ENCODE measurements at places on chromosomes 5 and 9.

- DNase-seq = no peak
Measured at GRCh38 chr5:169433221-169433651, 132.3 kb upstream of the SLIT3 start.

- DNase-seq = no peak
Measured at GRCh38 chr5:71747182-71747581, 28.1 kb downstream of the CARTPT start.

GRCh38 chr9:91150998-91151717 lies 210.6 kb downstream of the AUH start:
- no peak for DNase-seq

DNA sequence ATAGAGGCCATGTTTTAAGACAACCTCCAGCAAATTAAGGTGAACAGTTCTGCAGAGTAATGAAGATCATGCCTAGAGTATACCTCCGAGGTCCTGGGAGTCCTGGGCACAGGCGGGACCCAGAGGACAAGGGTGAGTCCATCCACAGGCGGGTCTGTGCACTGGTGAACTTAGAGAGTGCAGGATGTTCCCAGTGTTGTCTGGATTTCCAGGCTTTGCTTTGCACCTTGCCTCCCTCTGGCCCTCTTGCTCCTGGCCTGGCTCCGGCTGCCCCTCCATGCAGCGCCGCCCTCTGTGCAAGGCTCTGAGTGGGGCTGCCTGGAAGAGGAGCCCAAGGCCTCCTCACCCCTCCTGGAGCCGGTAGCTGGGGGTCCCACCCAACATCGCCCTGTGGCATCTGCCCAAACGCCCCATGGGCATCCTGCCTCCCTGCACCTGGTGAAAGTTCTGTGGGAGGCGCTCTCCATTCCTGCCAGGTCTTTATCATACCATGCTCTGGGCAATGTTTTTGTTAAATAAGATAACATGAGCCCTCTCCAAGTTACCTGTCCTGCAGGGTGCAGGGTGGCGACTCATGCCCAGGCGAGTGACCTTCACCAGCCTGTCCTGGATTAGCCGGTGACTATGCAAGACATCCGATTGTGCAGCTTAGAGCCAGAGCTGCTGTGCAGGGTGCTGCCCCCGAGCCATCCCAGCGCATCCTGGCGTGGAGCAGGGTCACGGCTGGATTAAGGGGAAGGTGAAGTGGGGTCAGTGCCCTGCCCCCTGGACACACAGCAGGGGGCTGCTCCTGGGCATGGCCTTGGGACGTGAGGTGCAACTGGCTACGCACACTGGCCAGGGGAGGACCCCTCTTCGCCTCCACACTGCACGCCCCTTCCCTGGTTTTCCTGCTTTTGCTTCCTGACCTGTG lies 41.3 kb upstream of the LPCAT1 start:
- no peak for DNase-seq

DNA sequence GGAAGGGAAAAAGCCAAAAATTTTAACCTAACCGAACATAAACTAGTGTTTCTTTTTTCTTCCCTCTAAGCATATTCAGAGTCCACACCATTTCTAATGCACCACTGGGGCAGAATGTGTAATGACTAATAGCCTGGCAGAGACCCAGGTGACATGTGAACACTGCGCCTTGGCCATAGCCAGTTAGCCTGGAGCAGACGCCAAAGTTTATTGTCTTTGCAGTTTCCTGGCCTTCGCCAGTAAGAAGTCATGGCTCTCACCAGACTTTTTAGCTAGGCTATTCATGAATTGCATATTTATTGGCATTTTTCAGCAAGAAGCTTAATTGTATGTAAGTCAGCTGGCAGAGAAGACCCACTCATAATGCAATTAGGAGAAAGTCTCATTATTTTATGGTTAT lies 182.8 kb upstream of the SLC27A6 start:
- DNase-seq = no peak

DNA sequence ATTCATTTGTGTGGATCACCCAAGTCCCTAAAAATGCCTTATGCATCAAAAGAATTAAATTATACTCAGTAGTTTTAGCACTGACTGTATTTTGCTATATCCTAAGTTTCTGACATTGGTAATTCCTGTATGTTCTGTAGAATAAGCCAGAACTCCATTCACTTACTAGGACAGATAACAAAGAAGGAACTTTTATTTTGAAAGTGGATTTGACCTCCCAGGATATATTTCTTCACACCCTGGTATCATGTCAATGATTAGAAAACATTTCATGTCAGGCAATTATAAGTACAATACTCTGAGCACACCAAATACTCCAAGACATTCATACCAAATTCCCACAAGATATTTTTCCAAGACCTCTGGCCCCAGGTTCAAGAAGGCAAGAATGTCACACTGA lies 28.7 kb upstream of the MYOT start:
- no peak for DNase-seq

GRCh38 chr5:38843665-38844064 lies 2.1 kb upstream of the OSMR start:
- no peak for DNase-seq

- DNase-seq = no peak
Measured at GRCh38 chr9:93064392-93065134, 6.1 kb downstream of the SUSD3 start.

DNA sequence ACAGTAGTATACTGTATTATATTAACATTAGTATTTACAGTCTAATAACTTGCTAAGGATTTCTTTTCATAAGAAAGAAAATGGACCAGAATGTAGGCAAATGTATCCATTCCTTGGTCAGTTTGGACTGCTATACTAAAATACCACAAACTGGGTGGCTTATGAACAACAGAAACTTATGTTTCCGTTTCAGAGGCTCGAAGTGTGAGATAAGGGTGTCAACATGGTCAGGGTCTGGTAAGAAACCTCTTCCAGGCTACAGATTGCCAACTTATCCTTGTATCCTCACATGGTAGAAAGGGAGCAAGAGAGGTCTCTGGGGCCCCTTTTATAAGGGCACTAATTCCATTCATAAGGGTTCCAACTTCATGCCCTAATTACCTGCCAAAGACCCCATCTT lies 9.2 kb upstream of the ESM1 start:
- no peak for DNase-seq

- DNase-seq = no peak
Measured at GRCh38 chr5:67643536-67643935, 446.9 kb upstream of the CD180 start.

- no peak for DNase-seq
Measured at GRCh38 chr5:62315376-62316175, 9.6 kb downstream of the KIF2A start.

GRCh38 chr5:14872070-14872989 lies 752 bp upstream of the ANKH start:
- peak; percentile 55 for DNase-seq

- DNase-seq = no peak
Measured at GRCh38 chr9:134884492-134884891, 3.9 kb downstream of the FCN2 start.

- no peak for DNase-seq
Measured at GRCh38 chr9:18976221-18976708, 56.7 kb downstream of the SAXO1 start.

GRCh38 chr9:99962680-99963261 lies 56.3 kb downstream of the STX17 start:
- DNase-seq = no peak

DNA sequence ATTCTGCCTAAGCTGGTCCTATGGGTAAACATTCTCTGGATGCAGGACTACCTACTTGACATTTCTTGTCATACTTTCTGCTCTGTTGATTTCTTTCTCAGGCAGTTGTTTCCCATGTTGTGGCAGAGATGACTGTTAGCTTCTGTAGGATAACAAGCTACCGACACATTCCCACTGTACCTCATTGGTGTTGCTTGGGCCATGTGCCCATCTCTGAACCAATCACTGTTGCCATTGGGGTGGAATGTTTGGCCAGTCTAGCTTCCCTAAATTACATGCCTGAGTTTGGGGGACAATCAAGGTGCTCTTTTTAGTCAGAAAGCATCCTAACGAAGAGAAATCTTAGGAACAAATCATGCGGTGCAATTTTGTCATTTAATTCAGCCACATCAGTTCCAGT lies 212.0 kb downstream of the KDM4C start:
- no peak for DNase-seq

- DNase-seq = no peak
Measured at GRCh38 chr5:118303296-118303695, 685.1 kb downstream of the DTWD2 start.

- no peak for DNase-seq
Measured at GRCh38 chr9:17480966-17481365, 97.9 kb upstream of the SH3GL2 start.

DNA sequence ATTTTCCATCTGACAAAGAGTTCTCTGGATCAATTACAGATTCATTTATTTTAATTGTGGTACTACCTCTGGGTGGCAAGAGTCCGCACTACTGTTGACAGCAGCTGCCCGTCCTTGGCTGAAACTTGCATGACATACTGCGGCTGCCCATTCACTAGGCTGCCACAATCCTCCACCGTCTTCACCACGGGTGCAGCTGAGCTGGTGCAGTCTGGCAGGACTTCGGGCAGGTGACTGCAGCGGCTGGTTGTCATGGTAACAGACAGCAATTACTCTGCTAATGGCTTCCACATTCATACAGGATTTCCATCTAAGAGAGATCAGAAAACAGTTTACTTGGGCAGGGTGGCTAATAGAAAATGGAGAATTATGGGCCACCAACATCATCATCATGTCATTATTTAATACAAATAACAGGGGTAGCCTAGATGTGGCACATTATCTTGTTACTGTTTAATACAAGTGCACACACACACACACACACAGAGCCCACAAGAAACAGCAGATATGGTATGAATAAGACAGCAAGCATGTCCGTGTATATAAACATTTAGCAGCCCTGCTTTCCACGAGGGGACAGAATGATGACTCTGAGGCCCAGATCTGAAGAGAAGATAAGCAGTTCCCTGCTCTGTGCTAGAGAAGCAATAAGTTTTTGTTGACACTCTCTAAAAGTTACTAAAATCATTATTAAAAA lies 112.3 kb downstream of the MARCHF3 start:
- peak; percentile 99 for DNase-seq

DNA sequence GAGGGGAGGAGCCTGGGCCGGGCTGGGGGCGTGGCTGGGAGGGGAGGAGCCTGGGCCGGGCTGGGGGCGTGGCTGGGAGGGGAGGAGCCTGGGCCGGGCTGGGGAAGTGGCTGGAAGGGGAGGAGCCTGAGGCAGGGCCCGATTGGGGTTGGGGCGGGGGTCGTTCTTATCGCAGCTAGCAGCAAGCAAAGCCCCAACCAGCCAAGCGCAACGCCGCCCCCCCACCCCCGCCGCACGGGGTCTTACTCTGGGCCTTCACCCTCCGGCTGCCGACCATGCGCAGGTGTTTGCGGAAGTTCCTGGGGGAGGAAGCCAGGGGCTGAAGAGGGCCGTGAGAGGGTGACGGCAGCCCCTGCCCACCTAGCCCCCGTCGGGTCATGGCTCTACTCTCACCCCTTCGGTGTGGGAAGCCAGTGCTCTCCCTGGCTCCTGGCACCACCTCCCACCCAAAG lies 5.0 kb downstream of the NSMF start:
- DNase-seq = no peak

DNA sequence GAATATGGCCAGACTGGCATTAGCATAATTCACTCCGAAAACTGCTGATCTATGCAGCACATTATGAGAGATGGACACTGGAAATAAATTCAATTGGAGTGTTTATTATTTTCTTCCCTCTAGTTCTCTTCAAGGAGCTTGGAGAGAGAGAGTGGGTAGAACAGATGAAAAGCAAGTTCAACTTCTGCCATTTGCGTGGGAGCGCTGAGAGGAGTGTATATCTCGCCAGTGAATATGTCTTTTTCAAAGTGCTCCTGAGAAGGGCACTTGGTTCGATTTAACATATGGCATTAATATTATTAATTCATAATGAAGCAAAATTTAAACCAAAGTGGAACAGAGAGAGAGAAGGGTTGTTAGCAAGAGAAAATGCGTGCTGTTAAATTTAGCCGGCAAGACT lies 214.4 kb downstream of the DAB2IP start:
- DNase-seq = no peak

DNA sequence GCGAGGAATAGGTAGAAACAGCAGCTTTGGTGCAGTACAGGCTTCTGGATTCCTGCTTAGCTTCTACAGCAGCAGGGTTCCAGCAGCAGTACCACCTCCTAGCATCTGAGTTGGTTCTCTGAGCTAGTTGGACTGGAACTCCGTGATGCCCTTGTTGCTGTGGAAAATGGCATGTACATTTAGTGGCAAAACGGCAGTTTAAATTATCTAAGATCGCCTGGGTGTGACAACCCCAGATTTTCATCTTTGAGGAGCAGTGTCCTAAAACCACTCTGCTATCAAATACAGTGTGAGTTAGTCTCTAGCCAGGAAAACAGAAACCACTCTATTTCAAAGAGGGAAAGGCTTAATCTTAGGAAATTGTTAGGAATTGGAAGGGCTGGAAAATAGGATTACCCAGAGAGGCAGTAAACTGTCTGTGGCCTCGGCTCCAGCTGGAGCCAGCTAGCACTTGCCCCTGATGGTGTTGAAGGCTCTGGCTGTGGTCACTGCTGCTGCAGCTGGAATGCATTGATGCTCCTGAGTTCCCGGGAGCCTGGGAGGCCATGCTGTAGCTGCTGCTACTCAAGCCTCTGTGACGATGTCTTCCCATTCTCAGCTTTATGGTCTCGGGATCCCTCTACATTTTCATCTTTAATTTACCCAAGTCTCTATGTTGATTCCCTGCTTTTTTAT lies 29.4 kb downstream of the RAD23B start:
- DNase-seq = no peak

- DNase-seq = no peak
Measured at GRCh38 chr9:115191667-115192066, 73.7 kb upstream of the TNC start.

- DNase-seq = no peak
Measured at GRCh38 chr5:59256331-59256730, 637.2 kb downstream of the PDE4D start.

DNA sequence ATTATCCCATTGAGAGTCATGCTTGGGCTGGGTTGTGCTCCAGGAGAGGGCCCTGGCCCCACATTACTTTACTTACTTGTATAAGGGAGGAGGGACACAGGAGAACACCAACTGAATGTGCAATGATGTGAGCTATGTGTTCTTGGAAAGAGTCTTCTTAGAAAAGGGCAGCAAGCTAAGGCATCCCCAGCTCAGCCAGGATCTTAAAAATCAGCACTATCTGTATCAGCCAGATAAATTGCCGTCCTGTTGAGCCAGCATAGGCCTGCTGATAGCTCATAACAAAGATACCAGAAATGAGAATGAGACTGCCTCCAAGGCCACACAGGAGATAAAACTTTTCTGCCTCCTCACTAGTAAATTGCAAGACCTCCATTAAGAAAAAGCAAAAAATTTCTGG lies 357.5 kb downstream of the CAAP1 start:
- no peak for DNase-seq

DNA sequence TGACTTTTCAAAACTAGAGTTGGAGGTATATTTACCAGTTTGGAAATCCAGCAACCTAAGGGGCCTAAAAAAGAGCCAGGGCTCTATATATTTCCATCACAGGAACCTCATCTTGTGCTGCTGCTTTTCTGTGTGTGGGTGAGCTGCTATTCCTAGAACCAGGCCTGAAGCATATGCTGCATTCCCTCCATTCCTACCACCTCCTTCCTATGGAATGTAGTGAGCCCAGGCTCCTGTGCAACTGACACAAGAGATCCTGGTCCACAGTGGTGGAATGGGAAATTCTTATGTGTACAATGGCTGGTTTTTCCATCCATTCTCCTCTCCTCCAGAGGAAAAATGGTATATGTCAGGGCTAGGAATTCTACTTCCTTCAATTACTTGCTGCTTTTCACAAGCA lies 39.1 kb downstream of the SPEF2 start:
- DNase-seq = no peak

Measured in COR-L47 (cell line).